ENCODE measurements at places on chromosomes 6 and 20.

DNA sequence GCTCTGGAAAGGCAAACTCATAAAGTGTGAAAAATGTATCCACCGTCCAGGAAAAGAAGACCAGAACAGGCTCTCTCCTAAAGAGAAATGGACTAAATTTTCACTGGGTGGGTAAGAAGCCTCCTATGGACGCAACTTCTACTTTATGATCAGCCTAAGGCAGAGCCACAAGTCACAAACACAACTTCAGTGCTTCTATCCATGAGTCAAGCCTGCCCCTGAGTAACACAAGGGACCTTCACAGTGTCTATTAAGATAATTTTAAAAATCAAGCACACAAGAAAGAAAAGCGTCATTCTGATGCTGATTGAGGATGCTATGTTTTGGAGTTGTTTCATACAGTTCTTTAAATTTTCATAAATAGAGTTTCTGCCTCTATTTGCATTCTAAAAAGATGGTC lies 601.7 kb upstream of the ARID1B start:
- DNase-seq = no peak

DNA sequence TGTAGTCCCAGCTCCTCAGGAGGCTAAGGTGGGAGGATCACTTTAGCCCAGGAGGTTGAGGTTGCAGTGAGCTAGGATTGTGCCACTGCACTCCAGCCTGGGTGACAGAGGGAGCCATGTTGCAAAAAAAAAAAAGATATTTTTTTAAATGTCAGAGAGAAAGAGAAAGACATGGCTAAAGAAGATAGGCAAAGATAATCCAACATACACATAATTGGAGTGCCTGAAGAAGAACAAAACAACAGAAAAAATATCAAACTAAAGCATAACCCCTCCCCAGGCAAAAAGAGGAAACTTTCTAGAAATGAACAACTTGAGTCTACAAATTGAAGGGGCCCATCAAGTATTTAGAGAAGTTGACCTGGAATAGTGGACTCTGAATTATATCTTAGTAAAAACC lies 14.0 kb upstream of the GRM4 start:
- no peak for DNase-seq

- DNase-seq = no peak
These were observed 420.1 kb downstream of the PREX1 start for GRCh38 chr20:48407710-48408109.

DNA sequence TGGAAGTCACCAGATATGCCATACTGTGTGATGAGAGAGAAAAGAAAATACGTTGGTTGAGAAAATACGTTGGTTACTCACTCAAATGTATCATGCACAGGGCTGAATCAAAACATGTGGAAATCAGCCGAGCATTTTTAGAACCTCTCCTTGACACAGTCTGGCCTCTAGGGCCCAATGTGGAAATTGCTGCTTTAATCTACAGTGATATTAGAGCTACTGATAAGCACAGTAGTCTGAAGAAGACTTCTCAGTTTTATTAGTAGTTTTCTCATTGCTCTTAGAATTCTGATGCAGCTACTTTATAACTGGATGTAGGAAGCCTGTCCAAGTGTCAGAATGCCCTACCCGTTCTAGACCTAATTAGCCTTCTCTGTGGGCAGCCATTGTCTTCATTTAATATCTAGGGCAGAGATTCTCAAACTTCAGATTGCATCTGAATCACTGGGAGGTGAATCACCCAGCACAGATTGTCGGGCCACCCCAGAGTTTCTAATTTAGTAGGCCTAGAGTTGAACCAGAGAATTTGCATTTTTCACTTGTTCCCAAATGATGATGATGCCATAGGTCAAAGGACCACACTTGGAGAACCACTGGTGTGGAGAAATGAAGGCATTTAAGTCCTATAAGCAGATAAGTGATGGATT lies 229.1 kb downstream of the PLCB1 start:
- DNase-seq = no peak

GRCh38 chr20:64155258-64156135 lies 8.8 kb upstream of the MYT1 start:
- DNase-seq = no peak

- no peak for DNase-seq
These were observed 17.7 kb upstream of the TNFAIP3 start for GRCh38 chr6:137849181-137849980.

- DNase-seq = no peak
These were observed 10.8 kb downstream of the HLA-DQB2 start for GRCh38 chr6:32752580-32752979.

DNA sequence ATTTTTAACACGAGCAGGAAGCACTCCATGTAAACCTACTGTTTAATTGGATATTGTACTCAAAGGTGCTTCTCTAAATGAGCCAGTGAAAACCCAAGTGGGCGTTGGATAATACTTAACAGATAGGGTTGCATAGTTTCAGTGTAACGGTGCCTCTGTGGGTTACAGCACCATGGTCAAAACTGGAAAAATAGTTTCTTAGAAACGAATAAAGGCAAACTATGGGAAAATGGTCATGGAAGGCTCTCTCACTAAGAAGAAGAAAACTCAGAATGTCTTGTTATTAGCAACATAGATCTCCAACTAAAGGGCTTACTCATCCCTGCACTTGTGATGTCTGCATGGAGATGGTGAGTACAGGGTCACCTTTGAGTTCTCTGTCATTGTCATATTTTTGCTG lies 59.1 kb upstream of the NEDD9 start:
- no peak for DNase-seq

GRCh38 chr6:333379-334002 lies 41.2 kb downstream of the DUSP22 start:
- no peak for DNase-seq
